ENCODE measurements at places on chromosomes 12 and 14.

DNA sequence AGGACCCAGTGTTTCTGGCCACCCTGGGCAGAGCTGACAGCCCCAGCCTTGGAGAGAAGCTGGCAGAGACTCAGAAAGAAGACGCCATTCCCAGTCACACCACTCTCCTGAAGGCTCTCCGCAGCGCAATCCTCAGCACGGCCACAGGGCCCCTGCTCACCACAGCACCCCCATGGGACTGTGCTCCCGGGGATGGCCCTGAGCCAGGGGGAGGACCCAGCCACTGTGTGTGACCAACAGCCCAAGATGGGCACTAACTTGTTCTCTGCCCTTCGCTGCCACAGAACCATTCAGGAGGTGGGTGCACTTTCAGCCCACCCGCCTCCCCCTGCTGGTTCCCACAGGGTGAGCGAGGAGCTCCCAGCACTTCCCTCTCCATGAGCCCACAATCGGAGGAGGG, 57.1 kb downstream of the CCNK start:
- no peak for DNase-seq

- no peak for DNase-seq
Observed at GRCh38 chr12:131413471-131413870, 297.4 kb upstream of the SFSWAP start.

- no peak for DNase-seq
Observed at GRCh38 chr12:2884810-2885209, 5.9 kb upstream of the TULP3 start.

GRCh38 chr14:87111126-87111525, 881.9 kb downstream of the GALC start:
- no peak for DNase-seq

DNA sequence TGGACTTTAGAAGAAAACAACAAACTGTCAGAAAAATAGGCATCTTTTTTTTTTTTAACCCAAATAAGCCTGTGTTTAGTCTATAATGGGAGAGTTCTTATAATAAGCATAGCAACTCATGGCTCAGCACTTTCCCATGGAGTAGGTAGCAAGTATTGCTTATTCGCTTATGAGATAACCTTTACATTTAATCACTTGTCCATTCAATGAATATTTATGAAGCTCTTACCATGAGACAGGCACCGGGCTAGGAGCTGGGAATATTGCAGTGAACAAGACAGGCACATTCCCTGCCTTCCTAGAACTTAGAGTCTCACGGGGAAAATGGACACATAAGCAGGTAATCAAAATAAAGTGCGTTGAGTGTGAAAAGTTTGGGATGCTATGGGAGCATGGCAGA, 10.0 kb upstream of the DCP1B start:
- no peak for DNase-seq
